ENCODE measurements at places on chromosomes 2 and 18.

DNA sequence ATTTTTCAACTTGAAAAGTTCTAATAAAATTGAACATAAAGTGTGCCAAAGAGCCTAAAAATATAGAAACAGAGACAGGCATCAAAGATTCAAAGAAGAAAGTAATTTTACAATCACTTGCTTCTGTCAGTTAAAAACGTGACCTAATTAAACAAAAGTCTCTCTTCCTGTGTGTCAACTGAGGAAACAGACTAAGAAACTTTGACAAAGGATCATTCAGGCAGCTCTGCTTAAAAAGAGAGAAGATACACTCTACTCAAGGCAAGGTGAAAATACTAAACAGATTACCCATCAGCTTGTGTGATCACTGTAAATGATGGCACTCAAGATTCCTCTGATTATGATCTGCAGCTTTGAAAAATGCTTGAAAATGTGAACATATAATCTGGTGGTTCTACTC lies 47.8 kb downstream of the DYM start:
- DNase-seq, result no peak

- no peak for DNase-seq
These were observed 51.4 kb downstream of the SMCHD1 start for GRCh38 chr18:2706903-2707302.

GRCh38 chr2:49261781-49262180 lies 107.5 kb upstream of the FSHR start:
- no peak for DNase-seq

DNA sequence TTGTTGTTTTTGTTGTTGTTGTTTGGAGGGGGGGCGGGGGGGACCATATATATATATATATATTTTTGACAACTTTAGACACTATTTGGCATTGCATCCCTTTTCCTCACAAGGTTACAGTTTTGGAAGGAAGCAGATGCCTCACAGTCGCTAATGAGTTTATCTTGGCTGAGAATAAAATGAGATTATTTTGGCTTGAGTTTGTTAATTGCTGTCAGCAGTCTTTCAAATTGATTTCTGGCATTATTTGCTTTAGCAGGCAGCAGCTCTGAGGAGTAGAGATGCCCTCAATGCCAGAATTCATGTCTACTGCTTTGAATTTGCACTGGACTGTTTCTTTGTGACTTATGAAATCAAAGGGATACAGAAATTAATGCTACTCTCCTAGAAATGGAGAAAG lies 595.2 kb upstream of the HNMT start:
- no peak for DNase-seq

- no peak for DNase-seq
These were observed 206.7 kb upstream of the RBBP8 start for GRCh38 chr18:22726469-22726868.

DNA sequence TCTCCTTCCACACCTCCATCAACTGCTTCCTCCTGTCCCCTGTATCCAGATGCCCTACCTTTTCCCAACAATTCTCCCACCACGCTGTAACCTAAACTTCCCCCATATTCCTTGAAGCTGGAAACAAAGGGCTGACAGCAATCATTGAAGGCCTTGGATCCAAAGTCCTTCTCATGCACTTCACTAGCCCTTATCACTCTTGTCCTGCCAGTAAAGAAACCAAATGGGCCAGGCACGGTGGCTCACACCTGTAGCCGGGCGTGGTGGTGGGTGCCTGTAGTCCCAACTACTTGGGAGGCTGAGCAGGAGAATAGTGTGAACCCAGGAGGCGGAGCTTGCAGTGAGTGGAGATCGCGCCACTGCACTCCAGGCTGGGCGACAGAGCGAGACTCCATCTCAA lies 11.9 kb upstream of the ADNP2 start:
- no peak for DNase-seq

- DNase-seq, result no peak
These were observed 472 bp upstream of the PLEKHM3 start for GRCh38 chr2:208025814-208026184.

DNA sequence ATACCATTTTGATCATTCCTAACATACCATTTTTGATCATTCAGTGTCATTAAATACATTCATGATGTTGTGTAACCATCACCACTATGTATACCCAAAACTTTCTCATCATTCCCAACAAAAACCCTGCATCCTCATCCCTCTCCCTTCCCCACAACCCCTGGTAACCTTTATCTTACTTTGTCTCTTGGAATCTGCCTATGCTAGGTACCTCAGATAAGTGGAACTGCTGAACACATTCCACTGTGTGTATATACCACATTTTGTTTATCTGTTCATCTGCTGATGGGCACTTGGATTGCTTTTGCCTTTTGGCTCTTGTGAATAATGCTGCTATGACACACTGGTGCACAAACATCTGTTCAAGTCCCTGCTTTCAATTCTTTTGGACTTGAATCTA lies 83.8 kb upstream of the TFCP2L1 start:
- no peak for DNase-seq

- no peak for DNase-seq
These were observed 184.8 kb downstream of the SEPTIN10 start for GRCh38 chr2:109428841-109429566.

- no peak for DNase-seq
These were observed 6.8 kb downstream of the MAIP1 start for GRCh38 chr2:199962203-199962602.

DNA sequence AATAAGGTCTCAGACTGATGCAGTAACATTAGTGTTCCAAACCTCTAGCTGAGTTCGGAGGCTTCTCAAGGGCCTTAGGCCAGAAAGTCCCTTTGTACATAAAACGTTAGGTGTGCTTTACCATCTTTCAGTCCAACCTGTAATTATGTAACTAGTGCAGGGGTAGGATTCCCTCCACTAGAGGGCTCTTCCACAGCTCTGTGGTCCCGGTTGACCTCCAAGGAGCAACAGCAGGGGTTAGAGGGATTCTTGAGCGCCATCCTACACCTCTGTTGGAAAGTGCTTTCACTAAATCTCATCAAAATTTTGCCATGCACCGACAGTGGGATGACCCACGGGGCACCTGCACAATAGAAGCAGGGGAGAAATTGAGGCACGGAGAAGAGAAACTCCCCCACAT lies 155.8 kb upstream of the LRP1B start:
- DNase-seq, result no peak

GRCh38 chr2:120204022-120204405 lies 19.2 kb downstream of the TMEM185B start:
- DNase-seq, result no peak

DNA sequence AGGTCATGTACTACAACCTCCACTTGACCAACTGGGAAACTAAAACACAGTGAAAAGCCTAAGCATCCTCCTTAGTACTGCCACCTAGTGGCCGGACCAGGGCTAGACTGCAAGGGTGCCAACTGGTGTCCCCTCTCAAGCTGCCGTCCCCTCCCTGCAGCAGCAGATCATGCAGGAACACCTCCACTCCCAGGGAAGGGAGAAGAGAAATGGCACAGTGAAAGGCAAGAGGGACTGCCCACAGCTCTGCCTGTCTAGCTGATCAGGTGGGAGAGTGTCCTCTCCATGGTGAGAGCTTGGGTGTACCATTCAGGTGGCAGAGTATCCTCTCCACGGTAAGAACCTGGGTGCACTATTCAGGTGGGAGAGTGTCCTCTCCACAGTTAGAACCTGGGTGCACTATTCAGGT lies 78.1 kb downstream of the AAK1 start:
- DNase-seq, result peak; percentile 45

- peak; percentile 14 for DNase-seq
These were observed 86.0 kb upstream of the TWIST2 start for GRCh38 chr2:238761868-238762267.

GRCh38 chr2:164824872-164825271 lies 16.8 kb downstream of the COBLL1 start:
- DNase-seq, result peak; percentile 41

DNA sequence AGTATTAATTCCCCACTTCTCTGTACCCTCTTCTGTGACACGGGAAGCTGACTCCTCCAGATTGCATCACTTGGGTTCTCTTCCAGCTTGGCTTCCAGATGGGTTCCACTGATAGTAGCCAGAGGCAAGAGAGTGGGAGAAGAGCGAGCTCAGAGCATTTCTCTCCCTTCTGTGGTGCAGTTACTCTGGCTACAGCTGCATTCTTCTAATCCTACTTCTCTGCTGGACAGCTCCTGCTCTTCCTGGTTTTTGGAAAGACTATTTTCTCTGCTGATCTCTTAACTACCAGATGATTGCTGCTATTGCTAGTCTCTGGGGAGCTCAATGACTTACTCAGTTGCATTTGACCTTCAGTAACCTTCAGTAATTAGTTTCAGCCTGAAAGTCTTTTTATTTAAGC lies 187.5 kb upstream of the MAP2 start:
- no peak for DNase-seq

All from LHCN-M2 (cell line).